CD4-positive, alpha-beta T cell (primary cell): ENCODE measurements at places on chromosomes 1 and 21.

- DNase-seq, result no peak
Observed at GRCh38 chr1:25599969-25600610, 16.5 kb upstream of the MAN1C1 start.

- DNase-seq, result no peak
Observed at GRCh38 chr1:17507915-17508314, 31.6 kb upstream of the ARHGEF10L start.

- no peak for DNase-seq
Observed at GRCh38 chr1:17193222-17194132, 11.5 kb upstream of the PADI1 start.

DNA sequence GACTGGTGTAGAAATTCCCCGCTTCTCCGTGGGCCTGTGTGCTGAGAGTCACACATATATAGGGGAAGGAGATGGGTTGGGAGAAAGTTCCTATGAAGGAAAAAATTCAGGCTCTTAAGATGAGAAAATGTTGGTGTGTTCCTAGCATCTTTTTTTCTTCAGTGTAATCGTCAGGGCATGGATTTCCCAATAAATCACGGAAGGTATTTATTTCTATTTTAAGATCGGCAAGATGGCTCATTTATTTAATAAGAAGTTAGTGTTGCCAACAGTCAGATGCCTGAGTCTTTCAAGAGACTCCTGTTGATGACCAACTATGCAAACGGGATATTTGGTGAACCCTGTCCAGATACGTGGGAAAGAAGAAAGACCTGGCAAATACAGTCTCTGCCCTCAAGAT is 58.2 kb downstream of the TGFB2 start:
- DNase-seq, result no peak

GRCh38 chr21:39051588-39051949 is 131.7 kb downstream of the PSMG1 start:
- DNase-seq, result no peak

DNA sequence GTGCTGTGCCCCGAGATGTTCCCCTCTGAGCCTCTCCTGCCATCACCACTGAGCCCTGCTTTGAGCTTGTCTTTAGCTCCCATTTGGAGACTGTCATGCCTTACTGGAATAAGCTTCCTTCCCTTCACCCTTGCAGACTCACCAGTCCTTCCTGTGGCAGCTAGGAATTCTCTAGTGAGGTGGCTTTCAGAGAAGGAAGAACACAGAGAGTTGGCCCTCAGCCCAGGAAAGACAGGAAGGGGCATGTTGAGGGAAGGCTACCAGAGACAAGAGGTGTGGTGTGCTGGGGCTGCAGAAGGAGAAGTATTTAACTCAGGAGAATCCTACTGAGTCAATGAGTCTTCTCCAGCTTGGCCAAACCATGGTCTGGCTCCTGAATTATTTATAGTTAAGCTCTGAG is 76.3 kb downstream of the UCK2 start:
- DNase-seq, result no peak

GRCh38 chr1:111249960-111250359 is 22.4 kb downstream of the CHI3L2 start:
- no peak for DNase-seq

- DNase-seq, result no peak
Observed at GRCh38 chr1:26357121-26357602, 3.2 kb upstream of the CRYBG2 start.

- DNase-seq, result no peak
Observed at GRCh38 chr1:200556002-200556401, 64.5 kb downstream of the KIF14 start.

- DNase-seq, result no peak
Observed at GRCh38 chr1:31376375-31377134, 3.7 kb upstream of the FABP3 start.

GRCh38 chr1:154223621-154224020 is 2.9 kb downstream of the UBAP2L start:
- no peak for DNase-seq

DNA sequence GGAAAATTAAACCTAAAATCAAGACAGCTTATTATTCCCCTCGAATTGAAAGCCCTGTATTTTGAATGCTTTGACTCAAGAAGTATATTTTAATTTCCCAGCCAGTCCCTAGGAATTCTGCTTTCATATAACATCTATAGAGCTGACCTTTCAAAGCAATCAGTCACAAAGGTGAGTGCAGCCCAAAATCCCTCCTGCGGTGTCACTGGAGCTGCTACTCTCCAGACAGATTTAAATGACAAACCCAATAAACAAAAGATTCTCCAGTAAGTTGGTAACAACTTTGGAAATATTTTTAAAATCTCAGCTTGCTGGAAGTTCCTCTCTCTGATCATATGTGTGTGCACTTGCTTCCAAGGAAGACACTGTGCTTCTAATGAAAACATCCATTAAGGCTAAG is 14.7 kb downstream of the PLPP3 start:
- DNase-seq, result no peak

DNA sequence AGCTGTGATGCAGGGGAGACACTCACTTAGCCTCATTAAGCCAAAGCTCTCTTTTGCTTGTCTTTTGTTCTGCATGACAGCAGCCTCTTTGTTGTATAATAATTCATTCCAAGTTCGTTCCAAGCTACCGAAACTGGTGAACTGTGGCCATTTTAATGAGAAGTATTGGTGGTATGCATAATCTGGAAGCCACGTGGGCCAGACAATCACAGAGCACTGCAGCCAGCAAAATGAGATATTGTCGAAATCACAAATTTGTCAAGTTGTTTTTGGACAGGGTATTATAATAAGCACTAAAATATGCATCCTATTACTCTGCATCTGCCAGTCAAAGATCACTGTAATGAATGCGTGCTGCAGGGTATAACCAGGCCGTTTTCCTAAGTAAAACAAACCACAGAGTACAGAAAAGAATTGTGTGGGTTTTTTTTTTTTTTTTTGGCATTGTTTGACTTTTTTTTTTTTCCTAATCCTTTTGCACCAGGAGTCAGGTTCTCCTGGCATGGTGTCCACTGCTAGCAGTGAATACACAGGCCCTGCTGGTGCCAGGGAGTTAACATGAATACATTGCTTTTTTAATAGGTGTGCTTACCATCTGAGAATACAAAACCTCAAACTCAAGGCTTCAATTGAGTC is 423.9 kb downstream of the PTBP2 start:
- DNase-seq, result no peak

- DNase-seq, result no peak
Observed at GRCh38 chr1:154407198-154408091, 2.3 kb downstream of the IL6R start.

GRCh38 chr1:18066576-18066975 is 41.0 kb upstream of the IGSF21 start:
- DNase-seq, result no peak

GRCh38 chr1:229757226-229757625 is 131.2 kb downstream of the URB2 start:
- no peak for DNase-seq

DNA sequence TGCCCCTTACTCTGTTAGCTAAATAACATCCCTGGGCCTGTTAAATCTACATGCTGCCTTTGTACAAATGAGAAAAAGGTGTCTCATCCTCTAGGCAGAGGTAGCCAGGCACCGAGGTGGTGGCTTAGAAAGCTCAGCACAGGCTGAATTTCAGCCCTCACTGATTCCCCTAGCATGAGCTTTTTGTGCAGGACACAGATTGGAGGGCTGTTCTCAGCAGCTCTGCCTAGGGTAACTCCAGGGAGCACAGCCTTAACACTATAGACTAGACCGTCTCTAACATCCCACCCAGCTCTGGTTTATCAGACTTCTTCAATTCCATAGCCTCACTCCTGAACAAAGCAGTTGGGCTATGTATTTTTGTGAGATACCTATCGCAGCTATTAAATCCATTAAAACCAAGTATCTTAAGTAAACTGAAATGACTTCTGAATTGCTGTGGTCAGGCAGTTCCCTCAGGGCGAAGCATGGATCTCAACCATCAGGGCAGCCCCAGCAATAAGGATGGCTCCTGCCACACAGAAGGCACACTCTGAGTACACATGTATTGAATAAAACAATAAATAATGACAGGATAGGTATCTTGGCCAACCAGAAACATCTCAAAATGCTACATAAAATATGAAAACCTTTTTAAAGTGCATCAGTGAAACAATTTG is 14.8 kb downstream of the S100A6 start:
- no peak for DNase-seq

DNA sequence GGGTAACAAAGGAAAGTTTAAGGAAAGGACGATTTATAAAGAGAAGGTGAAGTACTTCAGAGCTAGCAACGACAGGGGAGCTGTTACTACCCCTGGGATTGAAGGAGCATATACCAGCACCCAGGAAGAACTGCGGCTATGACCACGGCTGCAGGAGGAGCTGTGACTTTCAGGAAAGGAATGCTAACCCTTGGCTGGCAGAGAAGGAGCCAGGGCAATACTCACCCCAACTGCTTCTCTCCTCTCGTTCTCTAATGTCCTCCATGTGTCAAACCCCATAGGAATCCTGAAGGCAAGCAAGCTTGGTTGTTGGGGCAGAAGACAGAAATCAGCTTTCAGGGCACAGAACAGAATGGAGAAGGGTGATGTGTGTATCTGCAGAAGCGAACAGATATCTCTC is 120.5 kb downstream of the TMEM53 start:
- no peak for DNase-seq

DNA sequence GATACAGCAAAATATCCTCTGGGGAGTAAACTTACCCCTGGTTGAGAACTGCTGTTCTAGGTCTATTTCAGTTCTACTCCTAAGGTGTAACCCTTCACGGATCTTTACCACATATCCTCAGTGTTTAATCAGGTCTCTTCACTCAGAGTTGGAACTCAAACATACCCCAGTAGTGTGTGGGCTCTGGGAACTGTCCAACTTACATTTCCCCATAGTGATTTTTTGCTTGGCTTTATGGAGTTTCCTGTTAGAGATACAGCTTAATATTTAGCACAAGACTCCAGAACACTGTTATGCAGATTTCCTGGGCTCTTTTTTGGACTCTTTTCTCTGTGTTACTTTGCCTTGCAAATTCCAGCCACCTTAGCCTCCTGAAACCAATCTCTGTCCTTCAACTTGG is 26.7 kb upstream of the LIN9 start:
- no peak for DNase-seq

DNA sequence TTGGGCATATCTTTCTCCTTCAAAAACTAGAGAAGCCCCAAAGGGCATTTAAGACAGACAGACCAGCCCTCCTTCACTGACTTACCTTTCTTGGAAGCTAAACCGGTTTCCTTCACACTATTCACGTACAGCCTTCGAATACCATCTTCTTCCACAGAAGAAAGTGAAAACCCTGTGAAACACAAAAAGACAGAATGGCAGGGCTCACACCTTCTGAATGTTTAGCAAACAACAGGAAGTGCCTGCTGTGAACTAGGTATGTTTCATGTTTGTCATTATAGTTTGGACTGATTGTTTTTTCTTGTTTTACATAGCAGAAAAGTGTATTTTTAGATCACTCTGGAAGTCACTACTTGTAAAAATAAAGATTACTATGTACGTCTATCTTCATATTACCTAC is 148.6 kb upstream of the KRTAP19-8 start:
- DNase-seq, result no peak

DNA sequence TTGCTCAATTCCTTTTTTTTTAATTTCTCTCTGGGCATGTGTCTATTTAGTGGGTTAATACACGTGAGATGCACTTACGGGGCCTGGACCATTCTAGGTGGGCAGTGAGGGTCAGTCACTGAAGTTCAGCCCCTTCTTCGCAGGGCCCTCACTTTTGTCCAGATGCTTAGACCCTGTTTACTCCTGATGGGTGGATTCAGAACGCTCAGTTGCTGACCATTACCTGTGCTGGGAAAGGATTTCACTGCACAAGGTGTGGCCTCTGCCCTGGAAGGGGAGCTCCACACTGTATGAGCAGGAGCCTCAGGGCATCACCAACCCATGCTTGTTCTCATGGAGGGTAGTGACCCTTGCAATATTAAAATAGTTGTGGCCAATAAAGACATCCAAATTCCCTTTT is 4.5 kb downstream of the PRAMEF12 start:
- DNase-seq, result no peak

GRCh38 chr1:210298936-210299335 is 29.8 kb upstream of the HHAT start:
- DNase-seq, result no peak

DNA sequence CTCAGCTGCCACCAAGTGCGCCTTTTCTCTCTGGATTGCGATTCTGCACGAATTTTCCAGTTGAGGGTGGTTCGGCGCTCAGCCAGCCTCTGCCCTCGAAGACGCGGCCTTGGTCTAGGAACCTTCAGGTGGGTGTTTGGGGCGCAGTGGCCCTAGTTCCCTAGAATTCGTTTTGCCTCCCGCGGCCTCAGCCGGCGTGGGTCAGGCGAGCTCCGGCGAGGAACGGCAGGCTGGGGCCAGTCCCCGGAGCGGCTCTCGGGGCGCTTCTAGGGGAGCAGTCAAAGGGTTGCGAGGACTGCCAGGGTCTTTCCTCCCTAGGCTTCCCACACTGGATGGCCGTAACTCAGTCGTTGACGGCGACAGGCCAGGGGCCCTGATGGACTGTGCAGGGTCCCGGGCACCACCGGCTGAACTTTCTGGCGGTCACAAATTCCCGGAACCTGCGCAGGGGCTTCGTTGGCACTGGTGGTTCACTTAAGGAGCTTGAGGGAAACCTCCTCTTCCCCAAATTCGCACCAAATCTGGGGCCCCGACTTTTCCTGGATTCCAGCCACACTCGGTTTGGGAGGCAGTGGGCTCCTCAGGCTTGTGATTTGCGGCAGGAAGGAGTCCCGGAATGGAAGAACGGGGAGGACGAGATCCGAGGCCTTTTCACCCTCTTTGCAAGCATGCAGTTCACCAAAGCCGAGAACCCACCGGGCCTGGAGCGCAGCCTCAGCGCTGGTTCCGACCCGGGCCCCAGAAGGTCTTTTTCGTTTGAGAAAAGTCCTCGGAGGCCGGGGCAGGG is 1.2 kb downstream of the DMBX1 start:
- DNase-seq, result no peak

GRCh38 chr1:20409012-20409411 is 77.0 kb downstream of the CAMK2N1 start:
- DNase-seq, result no peak
